T47D (cell line): ENCODE measurements at places on chromosomes 6 and 20.
A peak's percentile ranks its signal among the peaks of the same experiment; 100 is the strongest.

GRCh38 chr20:9573335-9574151, 59.2 kb downstream of the LAMP5 start:
- no peak for DNase-seq

DNA sequence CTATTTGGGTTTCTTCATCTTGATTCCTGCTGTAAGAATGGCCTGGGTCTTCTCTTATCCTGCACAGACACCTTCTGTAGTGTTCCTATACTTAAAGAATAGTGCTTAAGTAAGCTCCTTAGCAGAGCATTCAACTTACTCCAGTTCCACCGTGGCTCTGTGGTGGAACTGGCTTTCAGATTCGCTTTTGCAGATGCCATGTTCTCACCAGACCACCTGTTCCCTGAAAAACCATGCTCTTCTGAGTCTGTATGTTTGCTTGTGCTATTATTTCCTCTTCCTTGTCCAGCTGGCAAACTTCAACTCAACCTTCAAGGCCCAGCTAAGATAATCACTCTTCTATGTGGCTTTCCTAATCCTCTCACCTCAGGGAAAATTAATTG, 4.9 kb downstream of the ELMO2 start:
- DNase-seq: no peak

- DNase-seq: no peak
Measured at GRCh38 chr6:87791029-87791428, 89.0 kb upstream of the AKIRIN2 start.

DNA sequence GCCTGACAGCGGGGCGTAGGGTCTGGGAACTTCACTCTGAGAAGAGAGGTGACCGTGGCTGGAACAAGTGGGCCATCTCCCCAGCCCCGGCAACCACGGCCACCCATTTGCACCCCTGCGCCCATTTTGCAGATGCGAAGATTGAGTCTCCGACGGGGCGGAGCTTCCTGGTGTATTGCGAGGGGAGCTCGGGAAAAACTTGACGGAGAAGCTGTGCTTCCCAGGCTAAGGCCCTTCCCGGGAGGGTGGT, 653 bp downstream of the ZNF335 start:
- no peak for DNase-seq

GRCh38 chr6:44629636-44630035, 242.1 kb downstream of the CDC5L start:
- DNase-seq: no peak

GRCh38 chr20:56769921-56770600, 141.0 kb downstream of the TFAP2C start:
- DNase-seq: no peak

- DNase-seq: no peak
Measured at GRCh38 chr6:106745197-106745770, 115.9 kb downstream of the QRSL1 start.

GRCh38 chr6:43706788-43707187, 19.2 kb upstream of the MRPS18A start:
- no peak for DNase-seq

DNA sequence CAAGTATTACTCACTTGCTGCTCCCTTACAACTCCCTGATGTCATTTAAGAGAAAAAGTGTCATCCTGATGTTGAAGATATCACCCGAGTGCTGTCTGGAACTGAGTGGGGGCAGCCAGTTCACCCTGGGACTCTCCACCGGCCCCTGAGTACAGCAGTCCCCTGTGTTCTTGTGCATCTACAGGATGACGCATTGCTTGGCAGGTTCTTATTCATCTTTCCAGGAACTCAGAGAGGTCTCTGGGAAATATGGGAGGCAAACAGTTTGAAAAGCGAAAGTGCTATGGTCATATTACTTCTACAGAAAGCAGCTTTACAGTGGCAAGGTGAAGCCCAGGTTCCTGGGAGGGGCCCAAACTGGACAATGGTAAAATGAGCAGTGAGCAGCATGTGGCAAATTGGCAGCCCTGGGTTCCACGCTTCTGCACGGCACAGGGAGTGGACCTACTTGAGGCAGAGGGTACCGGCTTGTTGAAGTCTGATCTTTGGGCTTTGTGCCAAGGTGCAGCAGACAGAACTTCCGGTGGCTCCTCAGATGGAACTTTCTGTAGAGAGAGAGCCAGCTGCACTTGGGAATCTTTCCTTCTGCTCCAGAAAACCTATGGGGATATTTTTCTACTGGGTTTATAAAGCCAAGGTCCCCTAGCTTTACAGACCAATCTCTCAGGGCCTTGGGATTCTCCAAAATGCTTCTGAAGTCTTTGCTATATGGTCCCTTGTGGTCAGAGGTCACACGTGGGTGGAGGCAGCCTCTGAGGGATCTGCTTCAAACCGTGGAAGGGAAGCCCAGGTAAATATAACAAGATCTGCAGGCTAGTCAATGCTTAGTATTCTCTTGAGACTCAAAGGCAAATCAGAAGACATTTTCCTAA, 128.3 kb downstream of the MAP3K7 start:
- DNase-seq: no peak

GRCh38 chr6:5506597-5506996, 245.3 kb downstream of the FARS2 start:
- no peak for DNase-seq

- no peak for DNase-seq
Measured at GRCh38 chr6:34970957-34971356, 81.9 kb downstream of the ANKS1A start.

GRCh38 chr6:131281471-131282270, 146.4 kb downstream of the AKAP7 start:
- DNase-seq: no peak

DNA sequence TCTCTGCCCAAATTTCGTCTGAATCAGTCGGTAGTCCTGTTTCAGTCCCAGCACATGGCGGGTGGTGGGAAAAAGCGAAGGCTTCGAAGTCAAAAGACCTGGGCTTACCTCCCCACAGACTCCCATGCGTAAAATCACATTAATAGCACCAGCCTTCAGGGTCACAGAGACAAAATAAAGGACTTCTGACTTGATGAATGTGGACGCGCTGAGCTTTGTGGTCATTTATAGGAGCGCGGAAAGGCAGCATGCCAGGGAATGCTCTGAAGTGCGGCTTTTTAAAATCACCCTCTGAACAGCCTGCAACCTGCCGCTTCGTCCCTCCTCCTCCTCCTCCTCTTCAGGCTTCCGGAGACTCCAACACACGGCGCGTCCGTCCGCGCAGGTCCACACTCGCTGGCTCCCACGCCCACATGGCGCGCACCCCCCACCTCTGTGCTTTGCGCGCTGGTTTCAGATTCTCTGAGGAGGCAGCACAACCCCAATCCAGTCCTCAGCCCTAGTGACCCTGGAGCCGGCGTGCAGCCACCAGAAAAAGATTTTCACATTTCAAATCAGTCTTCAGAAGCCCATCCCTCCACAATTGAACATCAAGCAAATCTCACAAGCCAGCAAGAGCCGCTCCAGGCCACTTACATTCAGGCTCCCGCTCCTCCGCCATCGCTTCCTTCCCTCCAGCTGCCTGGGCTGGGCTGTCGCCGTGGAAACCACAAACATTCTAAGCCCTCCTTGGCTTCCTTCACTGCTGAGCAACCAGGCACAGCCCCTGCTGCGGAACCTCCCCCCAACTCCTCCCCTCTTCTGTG, at the start of gene C6orf118:
C6orf118 (minus strand) TSS at position 680 of the 806 bp plus-strand sequence; CDS start at position 661, 19 bp downstream.
- DNase-seq: peak; percentile 29

- DNase-seq: no peak
Measured at GRCh38 chr6:38311201-38311600, 328.5 kb downstream of the BTBD9 start.

- DNase-seq: no peak
Measured at GRCh38 chr6:45049188-45049843, 278.8 kb upstream of the RUNX2 start.

DNA sequence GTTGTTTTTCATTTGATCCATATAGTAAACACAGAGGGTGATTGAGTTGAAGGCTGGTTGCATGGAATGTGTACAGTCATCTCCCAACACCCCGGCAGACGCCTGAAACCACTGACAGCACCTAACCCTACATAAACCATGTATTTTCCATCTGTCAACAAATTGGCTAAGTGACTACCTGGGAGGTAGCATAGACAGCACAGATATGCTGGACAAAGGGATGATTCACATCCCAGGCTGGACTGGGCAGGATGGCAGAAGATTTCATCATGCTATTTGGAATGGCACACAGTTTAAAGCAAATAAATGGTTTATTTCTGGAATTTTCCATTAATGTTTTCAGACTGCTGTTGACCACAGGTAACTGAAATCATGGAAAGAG, 4.4 kb upstream of the VIP start:
- DNase-seq: no peak

DNA sequence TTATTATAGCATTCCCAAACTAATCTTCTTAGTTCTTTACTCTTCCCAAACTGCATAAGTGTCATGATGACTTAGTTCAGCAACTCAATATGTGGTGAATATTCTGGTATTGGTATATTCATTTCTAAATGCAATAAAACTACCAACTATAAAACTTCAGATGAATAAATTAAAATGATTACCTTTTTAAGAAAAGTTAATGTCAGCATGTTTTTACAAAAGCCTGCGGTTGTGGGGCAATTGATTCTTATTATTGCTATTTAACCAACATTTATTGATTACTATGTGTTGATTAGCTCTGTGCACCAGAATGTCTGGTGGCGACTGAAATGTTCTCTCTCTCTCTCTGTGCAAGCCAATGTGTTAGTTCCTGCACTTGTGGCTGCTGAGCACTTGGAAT, 5.0 kb upstream of the SLC22A3 start:
- no peak for DNase-seq

- no peak for DNase-seq
Measured at GRCh38 chr20:46142124-46142523, 24.0 kb downstream of the CD40 start.

GRCh38 chr6:90739339-90739738, 152.5 kb upstream of the MAP3K7 start:
- no peak for DNase-seq
